ENCODE measurements at places on chromosomes 7 and 10.

DNA sequence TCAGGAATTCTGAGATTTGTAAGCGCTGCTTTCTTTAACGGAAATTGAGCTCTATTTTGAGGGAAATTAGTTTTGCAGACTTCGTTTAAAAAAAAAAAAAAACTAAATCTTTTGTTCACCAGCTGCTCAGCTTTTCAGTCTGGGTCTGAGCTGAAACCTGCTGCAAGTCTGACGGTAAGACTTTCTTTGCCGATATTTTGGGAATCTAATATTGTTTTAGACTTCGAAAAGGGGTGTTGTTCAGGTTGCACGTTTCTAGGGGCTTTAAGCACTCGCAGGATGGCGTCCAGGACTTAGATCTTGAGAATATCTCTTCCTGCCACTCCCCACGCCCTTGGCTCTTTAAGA, 1.8 kb upstream of the MEOX2 start:
- DNase-seq = no peak

DNA sequence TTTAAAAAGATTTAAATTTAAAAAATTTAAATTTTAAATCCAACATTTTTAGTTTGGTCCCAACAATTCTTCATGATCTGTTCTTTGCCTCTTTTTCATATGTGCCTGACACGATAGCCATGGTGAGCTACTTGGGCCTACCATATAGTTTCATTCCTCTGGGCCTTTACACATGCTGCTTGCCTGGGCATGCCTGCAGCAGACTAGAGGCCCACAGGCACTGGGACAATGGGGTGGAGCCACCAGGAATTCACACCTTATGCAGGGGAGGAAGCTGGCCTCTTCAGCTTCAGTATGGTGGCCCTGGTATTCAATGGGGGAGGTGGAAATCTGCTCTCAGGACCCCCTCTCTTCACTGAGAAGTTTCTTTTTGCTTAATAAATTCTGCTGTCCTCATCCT, 37.8 kb upstream of the ZNF365 start:
- no peak for DNase-seq

DNA sequence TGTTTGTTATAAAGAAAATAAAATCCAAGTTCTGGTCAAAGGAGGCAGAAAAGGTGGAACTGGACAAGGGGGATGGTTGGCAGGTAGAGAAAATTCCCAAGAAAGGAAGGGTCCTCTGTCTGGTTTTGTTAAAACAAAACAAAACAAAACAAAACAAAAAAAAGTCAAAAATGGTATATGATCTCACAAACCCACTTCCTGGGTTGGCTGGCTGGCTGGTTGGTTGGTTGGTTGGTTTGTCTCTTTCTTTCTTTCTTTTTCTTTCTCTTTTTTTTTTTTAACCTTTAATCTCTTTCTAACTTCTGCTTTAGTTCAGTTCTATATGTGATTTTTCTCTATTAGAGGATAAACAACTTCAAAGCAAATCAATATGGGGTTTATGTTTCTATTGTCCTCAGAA, 41.1 kb upstream of the CPN1 start:
- DNase-seq = no peak

DNA sequence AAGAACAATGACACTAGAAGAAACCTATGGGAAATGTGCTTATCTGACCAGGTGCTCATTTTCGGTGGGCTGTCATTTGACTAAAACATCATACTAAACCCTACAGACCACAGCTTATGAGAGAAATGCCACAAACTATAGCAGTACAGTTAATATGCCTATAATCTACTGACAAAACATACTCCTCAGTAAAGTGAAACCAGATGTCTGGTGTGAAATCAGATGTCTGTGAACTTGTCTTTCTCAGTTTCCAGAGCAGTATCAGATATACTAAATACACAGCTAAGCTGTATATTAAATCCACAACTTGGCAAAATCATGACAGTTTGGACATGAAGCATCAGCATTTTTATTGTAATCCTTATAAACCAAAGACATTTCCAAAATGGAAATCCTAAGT, 3.3 kb downstream of the IMMP2L start:
- DNase-seq = no peak

- DNase-seq = no peak
These were observed 12.7 kb downstream of the ZNF438 start for GRCh38 chr10:31018962-31019361.

DNA sequence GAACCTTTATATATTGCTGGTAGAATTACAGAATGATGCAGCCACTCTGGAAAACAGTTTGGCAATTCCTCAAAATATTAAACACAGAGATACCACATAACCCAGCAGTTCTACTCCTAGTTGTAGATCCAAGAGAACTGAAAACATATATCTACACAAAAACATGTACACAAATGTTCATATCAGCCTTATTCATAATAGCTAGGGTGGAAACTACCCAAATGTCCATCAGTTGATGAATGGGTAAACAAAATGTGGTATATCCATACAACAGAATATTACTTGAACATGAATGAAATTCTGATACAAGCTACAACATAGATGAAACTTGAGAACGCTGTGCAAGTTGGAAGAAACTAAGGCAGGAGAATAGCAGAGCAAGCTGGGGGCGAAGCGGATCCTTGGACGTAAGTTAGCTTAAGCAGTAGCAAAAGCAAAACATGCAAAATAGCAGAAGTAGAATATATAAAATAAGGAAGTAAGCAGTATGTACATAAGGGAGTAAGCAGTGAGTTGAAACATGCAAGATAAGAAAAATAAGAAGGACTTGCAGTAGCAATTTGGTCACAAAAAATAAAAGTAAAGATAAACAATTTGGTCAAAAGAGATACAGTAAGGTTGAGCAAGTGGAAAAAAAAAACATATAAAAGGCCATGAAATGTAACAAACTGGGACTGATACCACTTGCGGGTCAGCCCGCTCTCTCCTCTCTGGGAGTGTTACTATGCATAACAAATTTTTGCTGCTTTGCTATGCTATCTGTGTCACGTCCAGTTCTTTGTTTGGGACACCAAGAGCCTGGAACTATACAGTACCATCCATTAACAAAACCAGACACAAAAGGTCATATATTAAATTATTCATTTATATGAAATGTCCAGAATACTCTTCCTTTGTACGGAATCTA, 18.0 kb upstream of the HILPDA start:
- no peak for DNase-seq

GRCh38 chr7:73815436-73815835, 15.4 kb upstream of the CLDN4 start:
- DNase-seq = no peak

GRCh38 chr7:22387583-22387982, 30.6 kb upstream of the RAPGEF5 start:
- DNase-seq = no peak
